ENCODE measurements at places on chromosomes 13 and 19.

DNA sequence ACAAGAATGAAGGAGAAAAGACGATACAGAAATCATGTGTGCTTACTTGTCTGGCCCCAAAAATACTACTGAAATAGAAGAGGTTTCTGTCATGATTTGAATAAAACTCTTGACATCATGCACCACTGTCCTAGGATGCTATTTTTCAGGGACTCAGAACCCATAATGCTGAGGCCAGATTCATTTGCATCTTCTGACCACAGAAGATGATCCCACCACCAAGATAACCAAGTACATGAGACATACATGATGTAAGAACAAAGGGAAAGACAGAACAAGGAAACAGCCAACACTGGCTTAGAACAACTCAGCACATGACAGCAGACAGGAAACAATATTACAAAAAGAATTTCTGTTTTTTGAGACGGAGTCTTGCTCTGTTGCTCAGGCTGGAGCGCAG is 2.5 kb downstream of the ZNF552 start:
- no peak for DNase-seq

DNA sequence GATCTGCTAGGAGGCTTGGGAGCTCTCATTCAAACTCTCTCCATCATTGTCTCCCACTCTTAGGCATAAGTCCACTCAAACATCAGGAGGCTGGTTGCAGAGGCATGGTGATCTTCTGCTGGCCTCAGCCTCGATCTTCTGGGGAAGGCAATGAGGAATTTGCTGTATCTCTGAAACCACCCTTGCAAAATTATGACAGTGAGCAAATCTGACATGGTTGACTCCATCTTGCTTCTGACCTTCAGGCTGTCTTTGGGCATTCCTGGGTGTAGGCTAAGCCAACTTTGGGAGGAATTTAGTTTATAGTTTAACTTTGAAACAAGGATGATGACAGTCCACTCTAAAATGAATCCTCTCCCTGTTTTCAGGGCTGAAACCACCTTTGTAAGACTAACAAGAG is 84.1 kb upstream of the ABCC4 start:
- no peak for DNase-seq

DNA sequence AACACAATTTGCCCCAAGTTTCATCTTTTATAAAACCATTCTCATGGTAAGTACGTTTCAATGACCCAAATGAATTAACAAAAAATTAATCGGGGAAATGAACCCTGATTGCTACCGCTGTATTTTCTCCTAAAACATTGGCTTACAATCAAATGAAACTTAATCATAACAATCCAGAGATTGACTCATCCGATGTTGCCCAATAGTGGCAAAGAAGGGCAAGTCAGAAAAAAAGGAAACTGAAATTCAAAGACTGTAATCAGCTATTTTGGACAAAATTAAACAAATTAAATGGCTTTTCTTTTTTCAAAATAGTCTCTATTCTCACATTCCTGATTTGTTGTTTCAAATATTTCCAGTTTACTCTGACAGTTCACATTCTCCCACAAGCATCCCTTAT is 3.9 kb upstream of the ACOD1 start:
- no peak for DNase-seq

DNA sequence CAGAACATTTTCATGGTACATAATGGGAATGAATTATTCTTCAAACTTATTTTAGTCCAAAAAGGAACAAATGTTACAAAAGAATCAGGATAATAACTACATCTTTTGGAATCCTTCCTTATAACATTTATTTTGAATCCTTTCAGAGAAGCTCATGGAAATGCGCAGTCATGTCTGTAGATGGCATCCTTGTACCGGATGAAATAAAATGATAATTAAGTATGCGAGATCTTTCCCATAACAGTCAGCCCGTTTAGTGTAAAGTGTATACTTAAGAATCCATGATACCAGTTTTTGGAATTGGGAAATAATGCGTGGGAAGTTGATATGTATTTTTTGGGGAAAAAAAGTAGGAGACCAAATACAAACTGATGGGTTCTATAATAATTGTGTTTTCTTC is 418.8 kb downstream of the GPC5 start:
- no peak for DNase-seq

DNA sequence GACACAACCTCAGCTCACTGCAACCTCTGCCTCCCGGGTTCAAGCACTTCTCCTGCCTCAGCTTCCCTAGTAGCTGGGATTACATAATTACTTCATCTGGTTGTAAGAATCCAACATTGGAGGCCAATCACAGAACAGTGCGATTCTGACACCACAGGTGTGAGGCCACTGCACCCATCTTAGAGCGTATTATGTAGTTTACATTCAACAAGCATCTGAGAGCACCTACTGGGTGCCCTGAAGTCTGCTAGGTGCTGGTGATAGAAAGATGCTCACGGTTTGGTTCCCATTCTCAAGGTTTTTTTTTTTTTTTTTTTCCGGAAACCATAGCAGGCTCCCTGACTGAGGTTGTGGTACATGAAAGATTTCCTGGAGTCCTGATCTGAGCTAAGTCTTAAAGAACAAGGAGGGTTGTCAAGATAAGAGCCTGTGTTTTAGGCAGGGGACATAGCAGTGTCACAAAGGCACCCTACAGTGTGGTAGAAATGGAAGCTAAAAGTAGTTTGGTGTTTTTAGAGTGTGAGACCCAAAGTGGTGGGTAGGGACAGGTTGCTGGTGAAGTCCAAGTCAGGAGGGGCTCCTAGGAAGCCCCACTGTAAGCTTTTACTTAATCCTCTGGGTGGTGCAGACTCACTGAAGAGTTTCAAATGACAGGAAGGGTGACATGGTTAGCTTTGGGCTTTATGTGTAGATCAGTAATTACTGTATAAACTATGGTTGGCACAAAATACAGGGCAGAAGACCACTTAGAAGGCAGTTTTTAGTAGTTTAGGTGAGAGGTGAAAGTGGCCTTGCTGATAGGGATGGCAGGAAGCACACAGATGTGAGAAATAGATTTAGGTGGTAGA is 15.2 kb downstream of the SAE1 start:
- no peak for DNase-seq
